Gastroesophageal sphincter (tissue), 4 donors: ENCODE measurements at places on chromosomes 5 and 9. TPM values are rescaled to one million over a fixed set of nuclear protein-coding genes. Genes with fewer than 3 reads are reported as not detected.
A peak's percentile ranks its signal among the peaks of the same experiment; 100 is the strongest.

DNA sequence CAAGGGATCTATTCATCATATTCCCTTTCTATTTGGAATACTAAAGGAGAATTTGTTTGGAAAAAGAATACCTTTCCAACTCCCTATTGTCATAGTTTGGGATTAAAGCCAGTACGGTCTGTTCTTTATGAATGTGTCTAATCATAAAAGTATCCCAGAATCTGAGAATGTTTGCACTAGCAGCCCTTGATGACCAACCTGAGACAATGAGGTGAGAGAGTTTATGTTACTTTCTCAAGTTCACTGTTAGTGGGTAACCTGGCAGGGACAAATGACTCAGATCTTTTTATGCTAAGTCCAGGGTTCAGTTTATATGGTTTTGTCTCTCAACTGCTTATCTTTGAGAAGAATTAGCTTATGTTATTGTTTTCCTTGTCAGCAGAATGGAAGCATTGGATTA is 25.3 kb upstream of the TLR4 start:
- no peaks in the 10 kb centered on the region for H3K4me1 ChIP-seq
- ATAC-seq: no peak
- H3K4me3 ChIP-seq: no peak overlapping the region
- no peak overlapping the region for H3K27ac ChIP-seq
- H3K36me3 ChIP-seq: no peaks in the 10 kb centered on the region
- no peaks in the 10 kb centered on the region for H3K27me3 ChIP-seq

- no peaks in the 10 kb centered on the region for H3K27me3 ChIP-seq
- no peaks in the 10 kb centered on the region for H3K36me3 ChIP-seq
- no peak for ATAC-seq
- no peak overlapping the region for H3K4me3 ChIP-seq
Observed at GRCh38 chr5:15717001-15717400, 217.0 kb downstream of the FBXL7 start.

GRCh38 chr5:150758531-150759333 is at the start of gene DCTN4:
DCTN4 (minus strand) TSS chr5:150759017; CDS start chr5:150758993, 24 bp downstream.
- H3K4me1 ChIP-seq: peaks cover 8% of the 10 kb centered on the region
- H3K27me3 ChIP-seq: no peaks in the 10 kb centered on the region
- peak; percentile 96 for ATAC-seq
- H3K4me3 ChIP-seq: peak within 1 kb of the TSS; percentile 68
- H3K27ac ChIP-seq: peak within 1 kb of the TSS; percentile 95

Gene ACOT12
- not detected for total RNA-seq
